ENCODE measurements at places on chromosomes 12 and 14.

GRCh38 chr14:25757364-25757763, 707.4 kb upstream of the STXBP6 start:
- DNase-seq: no peak

GRCh38 chr12:39814626-39815025, 195.0 kb upstream of the ABCD2 start:
- no peak for DNase-seq

GRCh38 chr12:54870617-54871016, 16.3 kb downstream of the MUCL1 start:
- DNase-seq: no peak

GRCh38 chr12:77133566-77133965, 68.2 kb upstream of the E2F7 start:
- no peak for DNase-seq

DNA sequence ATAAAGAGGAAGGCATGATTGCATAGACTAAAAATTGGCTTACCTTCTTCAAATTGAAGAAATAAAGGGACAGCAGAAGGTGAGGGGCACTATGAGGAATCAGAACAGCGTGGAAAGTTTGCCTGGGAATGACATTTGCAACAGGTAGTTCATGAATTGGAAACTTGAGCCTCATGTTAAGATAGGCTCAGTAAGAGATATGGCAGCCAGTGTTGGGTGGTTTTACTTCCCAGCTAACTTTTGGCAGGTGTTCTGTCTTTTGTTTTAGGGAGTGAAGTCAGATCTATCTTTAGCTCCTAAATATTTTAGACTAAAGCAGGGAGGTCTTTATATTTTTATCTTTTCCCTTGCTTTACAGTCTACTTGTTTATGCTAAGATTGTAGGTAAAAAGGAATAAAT, 122.4 kb downstream of the ANO6 start:
- DNase-seq: no peak

- DNase-seq: peak; percentile 29
These were observed 46.5 kb downstream of the ST8SIA1 start for GRCh38 chr12:22287776-22288621.

- no peak for DNase-seq
These were observed 145.3 kb upstream of the DCN start for GRCh38 chr12:91327889-91328288.

DNA sequence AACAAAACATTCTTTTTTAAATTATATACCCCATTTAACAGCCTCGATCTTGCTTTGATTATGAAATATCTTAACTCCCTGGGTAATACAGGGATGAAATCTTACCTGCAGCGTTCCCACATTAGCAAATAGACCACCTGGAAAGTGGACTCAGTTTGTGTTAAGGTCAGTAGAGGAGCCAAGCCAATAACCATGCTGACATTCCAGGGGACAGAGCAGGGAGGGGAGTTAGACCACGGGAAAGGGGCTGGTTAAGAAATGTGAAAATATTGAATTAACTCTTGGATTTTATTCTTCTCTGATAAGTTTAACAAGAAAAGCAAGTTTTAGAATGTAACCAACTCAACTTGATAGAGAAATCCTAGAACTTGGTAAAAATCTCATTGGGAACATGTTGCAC, 144.9 kb upstream of the CLEC14A start:
- DNase-seq: no peak
